ENCODE measurements at places on chromosomes 11 and 22. TPM values are rescaled to one million over a fixed set of nuclear protein-coding genes. Genes with fewer than 3 reads are reported as not detected.

CD248 gene
- 19.3 TPM for total RNA-seq

DNAJB7 gene
- total RNA-seq, result not detected

CRYBA4 gene
- not detected for total RNA-seq

PRRG4 gene
- under 0.01 TPM for total RNA-seq

PDE2A gene
- 12.0 TPM for total RNA-seq

Measured in skeletal muscle tissue (tissue), 5 donors.